A549 (cell line): ENCODE measurements at places on chromosomes 5 and 9. TPM values are rescaled to one million over a fixed set of nuclear protein-coding genes. Genes with fewer than 3 reads are reported as not detected.

GABRA1 gene
- polyA plus RNA-seq, result not detected in 3 replicates

TRIM32 gene
- polyA plus RNA-seq, result 16.9 to 17.6 TPM (median 17.4 TPM) in 3 replicates

DND1 gene
- 1.0 to 1.3 TPM (median 1.1 TPM) in 3 replicates for polyA plus RNA-seq

GRM6 gene
- polyA plus RNA-seq, result not detected in 3 replicates

DIRAS2 gene
- polyA plus RNA-seq, result 0.08 to 0.09 TPM (median 0.09 TPM) in 3 replicates
